Right renal cortex interstitium (tissue), 3 donors: ENCODE measurements at places on chromosomes 1 and 21.

DNA sequence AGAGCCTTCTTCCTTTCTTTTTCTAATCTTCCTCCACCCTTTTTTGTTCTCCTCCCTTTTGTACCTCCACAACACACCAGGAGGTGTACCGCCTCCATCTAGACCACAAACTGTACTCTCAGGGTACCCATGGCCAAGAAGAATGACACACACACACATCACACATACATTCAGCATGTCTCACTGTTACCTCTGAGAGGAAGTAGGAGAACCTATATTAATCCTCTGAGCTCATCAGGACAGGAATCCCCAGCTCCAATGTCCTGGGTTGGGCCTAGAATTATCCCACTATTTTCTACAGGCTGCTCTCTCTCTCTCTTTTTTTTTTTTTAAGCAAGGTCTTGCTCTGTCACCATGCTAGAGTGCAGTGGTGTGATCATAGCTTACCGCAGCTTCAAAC lies 36.7 kb downstream of the ATP2B4 start:
- no peak for DNase-seq

DNA sequence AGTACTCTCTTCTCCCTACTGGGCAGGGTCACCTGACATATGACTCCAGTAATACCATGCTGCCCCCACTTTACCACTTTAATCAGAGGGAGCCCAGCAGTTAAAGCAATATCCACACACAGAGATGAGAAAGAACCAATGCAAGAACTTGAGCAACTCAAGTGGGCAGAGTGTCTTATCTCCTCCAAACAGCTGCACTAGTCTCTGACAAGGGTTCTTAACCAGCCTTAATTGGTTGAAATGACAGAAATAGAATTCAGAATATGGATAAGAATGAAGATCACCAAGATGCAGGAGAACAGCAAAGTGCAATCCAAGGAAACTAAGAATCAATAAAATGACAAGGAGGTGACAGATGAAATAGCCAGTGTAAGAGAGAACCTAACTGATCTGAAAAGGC lies 91.0 kb downstream of the KCNT2 start:
- DNase-seq: no peak

- DNase-seq: no peak
Observed at GRCh38 chr21:41966872-41967621, 13.2 kb upstream of the C2CD2 start.

DNA sequence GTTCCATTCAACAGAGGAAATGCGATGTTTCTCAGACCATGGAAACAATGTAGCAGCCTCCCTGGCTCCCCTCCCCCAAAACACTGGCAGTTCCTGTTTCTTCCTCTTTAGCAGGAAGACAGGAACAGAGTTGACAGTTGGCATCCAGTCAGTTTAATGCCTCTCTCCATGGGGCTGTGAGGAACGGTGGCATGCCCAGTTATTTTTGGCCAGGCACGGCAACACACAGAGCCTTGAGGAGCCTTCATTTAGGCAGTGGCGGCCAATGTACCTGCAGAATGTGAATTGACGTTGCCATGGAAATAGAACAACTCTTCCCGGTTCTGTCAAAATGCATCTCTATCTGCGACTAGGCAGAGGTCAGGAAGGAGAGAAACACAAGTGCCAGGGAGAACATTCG lies 330.6 kb downstream of the DSCAM start:
- DNase-seq: peak; percentile 18

DNA sequence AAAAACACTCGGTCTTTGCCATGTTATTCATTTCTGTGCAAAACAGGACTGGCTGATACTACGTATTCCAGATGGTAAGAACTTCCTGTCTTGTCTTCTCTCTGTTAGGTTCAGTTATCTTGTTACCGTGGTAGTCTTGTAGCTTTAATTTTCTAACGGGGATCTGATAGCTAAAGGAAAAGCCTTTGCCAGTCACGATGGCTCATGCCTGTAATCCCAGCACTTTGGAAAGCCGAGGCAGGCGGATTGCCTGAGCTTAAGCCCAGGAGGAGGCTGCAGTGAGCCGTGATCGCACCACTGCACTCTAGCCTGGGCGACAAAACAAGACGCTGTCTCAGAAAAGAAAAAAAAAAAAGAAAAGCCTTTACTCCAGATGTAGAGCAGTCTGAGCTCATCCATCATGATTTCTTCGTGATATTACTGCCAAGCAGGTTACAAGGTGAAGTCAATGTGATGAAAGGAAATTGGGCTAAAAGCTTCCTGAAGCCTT lies 11.1 kb upstream of the MSTO1 start:
- DNase-seq: no peak

- DNase-seq: no peak
Observed at GRCh38 chr1:12473596-12474362, 144.2 kb downstream of the DHRS3 start.

DNA sequence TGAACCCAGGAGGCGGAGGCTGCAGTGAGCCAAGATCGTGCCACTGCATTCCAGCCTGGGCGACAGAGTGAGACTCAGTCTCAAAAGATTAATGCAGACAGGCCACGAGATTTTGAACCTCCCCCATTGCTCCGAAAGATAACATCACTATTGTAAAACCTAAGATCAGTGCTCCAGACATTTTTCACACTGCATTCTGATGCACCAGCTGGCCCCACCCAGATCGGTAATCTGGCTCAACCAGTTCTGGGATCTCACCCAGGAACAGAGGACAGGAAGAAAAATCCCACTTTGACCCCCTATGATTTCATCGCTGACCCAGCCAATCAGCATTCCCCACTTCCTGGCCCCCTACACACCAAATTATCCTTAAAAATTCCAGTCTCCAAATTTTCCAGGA lies 10.7 kb upstream of the CSRP1 start:
- DNase-seq: no peak

DNA sequence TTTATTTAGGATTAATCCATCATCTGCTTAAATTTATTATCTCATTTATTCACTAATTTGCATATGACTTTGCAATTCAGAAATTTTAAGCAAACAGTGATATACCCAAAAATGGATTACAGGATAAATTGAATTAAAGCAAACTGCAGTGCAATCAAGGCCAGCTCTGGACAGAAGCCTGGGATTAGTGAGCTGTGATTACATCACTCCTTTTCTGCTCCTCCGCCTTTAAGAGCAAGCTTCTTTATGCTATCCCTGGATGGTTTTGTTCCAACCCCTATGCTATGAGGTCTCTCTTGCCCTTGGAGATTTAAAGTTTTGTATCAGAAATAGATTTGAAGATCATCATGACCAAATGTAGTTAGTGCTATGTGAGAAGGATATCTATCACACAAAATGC lies 32.6 kb downstream of the GPR52 start:
- DNase-seq: no peak

DNA sequence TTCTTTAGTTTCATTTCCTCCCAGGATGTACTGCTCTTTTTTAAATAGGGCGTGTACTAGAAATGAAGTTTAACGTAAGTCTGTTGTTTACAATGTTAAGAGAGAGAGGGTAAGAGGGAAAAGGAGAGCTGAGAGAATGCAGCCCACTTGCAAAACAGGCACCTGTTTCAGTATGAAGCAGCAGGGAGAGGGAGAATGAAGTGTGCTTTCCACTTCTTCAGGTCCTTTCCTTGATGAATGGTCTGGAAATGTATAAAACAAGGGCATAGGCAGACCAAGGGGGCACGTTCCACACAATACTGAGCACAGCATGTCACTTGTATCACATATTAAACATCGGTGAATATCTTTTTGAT lies 2.0 kb downstream of the KCNA3 start:
- no peak for DNase-seq

DNA sequence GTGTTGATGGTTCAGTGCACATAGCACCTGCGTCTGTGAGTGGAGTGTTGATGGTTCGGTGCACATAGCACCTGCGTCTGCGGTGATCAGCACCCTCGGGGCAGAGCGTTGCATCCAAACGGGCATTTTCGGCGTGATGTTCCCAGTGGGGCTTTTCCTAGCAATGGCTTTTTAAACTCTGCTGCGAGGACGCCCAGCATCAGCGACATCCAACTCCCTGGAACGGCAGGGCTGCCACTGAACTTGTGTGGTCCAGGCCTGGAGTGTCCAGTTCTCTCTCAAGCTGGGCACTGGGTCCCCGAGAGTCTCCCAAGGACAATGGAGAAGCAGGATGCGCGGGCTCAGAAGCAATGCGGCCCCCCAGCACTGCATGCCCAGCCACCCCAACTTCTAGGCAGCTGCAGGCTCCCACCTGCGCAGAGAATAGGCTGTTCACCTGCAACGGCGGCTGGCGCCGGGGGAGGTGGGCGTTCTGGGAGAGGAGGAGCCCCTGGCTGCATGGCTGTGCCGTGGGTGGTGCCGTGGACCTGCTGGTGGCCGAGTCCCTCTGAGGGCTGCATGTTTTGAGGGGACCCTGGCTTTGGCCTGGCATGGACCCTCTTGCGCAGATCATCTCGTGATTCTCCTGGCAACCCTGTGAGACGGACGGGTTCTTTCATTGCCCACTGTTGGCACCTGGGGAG lies 10.1 kb upstream of the C1orf174 start:
- DNase-seq: no peak

- DNase-seq: no peak
Observed at GRCh38 chr21:39115576-39116235, 67.5 kb downstream of the PSMG1 start.

DNA sequence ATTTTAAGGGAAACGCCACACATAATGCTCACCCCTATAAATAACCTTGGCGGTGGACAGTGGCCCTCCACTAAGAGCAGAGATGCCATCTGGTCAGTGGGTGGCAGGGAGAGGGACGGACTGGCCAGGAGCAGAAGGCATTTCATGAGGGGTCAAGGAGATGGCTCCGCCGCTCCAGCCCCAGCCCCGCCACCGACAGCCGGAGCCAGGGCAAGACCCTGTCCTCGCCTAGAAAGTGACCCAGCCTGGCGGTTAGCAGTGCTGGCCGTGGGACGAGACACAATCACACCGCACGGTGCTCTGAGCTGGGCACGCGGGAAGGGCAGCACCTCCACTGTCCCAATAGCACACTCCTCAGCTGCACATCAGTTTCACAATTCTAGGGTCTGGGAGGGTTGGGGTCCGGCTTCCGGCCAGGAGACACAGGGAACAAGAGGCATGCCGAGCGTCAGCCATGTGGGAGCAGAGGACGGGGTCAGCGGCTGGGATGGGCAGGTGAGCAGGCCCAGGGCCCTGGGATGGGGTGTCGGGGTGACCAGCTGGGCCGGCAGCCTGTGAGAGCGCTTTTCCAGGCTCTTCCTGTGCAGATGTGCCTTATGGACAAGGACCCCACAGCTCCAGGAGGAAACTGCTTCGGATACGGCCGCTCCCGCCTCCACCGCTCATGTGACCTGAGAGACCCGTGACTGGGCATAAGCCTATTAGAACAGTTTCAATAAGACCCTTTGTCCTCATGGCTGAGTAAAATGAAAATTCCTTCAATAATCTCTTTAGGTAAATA lies 5.7 kb downstream of the SLC19A1 start:
- no peak for DNase-seq

- no peak for DNase-seq
Observed at GRCh38 chr21:29725025-29725736, 214.6 kb downstream of the GRIK1 start.

GRCh38 chr1:170716835-170717429 lies 53.0 kb downstream of the PRRX1 start:
- no peak for DNase-seq

DNA sequence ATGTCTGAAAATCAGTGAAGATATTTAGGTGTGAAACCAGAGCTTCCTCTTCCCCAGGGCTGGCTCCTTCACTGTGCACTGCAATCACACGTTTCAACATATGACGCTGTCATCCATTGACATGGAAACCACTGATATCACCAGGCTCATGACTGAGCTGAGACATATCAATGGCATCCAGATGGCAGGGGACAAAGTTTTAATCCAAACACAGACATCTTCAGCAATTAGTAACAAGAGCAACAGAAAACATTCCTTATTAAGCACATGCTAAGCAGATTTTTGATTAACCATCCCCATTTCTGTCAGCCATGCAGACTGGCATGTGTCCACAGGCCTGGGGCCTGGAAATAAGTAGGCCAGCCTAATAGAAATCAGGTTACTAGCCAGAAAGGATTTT lies 108.0 kb upstream of the ADAR start:
- no peak for DNase-seq

GRCh38 chr1:227885648-227886502 lies 61.9 kb downstream of the WNT9A start:
- DNase-seq: no peak

DNA sequence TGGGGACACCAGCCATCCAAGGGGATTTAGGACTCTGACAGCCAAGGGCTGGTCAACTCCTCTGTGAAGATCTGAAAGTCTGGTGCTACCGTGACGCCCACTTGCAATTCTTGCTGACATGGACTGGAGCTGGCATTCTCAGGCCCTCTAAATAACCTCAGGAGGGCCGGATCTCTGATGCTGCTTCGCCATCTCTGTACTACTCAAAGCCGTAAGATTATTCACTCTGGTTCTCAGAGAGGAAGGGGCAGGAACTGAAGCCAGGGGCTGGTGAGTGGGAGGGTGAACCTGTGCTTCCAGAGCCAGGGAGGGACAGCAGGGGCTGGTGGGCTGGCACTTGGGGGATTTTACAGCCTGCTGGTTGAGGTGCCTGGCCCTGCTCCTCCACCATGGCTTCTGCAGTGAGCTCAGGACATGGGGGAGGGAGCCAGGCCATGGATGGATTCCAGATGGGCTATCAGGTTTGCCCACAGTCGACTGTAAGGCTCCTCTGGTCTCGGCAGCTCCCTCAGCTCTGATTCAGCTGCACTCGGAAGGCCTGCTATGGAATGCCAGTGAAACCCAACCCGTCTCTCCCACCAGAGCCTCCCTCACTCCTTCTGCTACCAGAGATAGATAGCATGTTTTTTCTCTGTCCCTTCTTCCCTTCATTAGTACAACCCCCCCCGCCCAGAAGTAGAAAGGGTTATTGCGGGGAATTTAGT lies 84.5 kb downstream of the PLXNA2 start:
- peak; percentile 77 for DNase-seq

- no peak for DNase-seq
Observed at GRCh38 chr1:4792565-4792964, 138.2 kb downstream of the AJAP1 start.

GRCh38 chr1:246335151-246335550 lies 171.9 kb downstream of the SMYD3 start:
- DNase-seq: no peak

DNA sequence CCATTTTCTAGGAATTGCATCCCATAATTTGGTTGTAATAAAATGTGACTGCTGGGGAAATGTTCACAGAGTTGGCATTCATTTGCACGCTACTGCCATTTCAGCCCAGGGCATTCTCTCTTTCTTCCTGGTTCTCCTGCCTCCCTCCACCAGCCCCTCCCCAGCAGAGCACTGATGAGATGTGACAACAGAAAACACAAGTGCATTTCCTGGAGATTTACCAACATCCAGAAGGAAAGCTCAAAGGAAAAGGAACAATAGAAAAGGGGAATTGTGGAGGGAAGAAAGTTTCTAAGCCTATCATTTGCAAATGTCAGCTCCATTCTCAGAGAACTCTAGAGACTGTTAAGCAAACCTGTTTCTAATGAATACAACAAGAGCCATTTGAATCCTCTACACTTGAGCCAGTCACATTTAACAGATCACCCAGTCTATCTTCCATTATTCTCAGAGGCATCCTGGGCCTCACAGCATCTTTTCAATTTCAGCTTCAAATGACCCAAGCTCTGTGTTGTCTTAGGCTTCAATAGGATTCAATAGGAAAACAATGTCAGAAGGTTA lies 395.6 kb upstream of the PBX1 start:
- no peak for DNase-seq

GRCh38 chr1:43206600-43207228 lies 34.6 kb downstream of the CFAP57 start:
- DNase-seq: peak; percentile 33
